Fibroblast of lung (primary cell): ENCODE measurements at places on chromosomes 5 and 9. TPM values are rescaled to one million over a fixed set of nuclear protein-coding genes. Genes with fewer than 3 reads are reported as not detected.

- no peaks in the 10 kb centered on the region for H3K4me1 ChIP-seq
- no peak overlapping the region for H3K4me3 ChIP-seq
- no peak for DNase-seq
These were observed 167.2 kb downstream of the CFAP90 start for GRCh38 chr5:7683753-7684152.

- H3K27me3 ChIP-seq, result no peaks in the 10 kb centered on the region
- no peak overlapping the region for H3K27ac ChIP-seq
- no peak for DNase-seq
- H3K36me3 ChIP-seq, result peaks cover 2% of the 10 kb centered on the region
- no peak overlapping the region for H3K4me3 ChIP-seq
These were observed 43.3 kb downstream of the TLE4 start for GRCh38 chr9:79615038-79615437.

GRCh38 chr5:138212828-138213160 is 329 bp downstream of the CDC23 start:
- H3K4me3 ChIP-seq, result peak overlapping the region; percentile 100
- H3K27me3 ChIP-seq, result no peaks in the 10 kb centered on the region
- no peaks in the 10 kb centered on the region for H3K36me3 ChIP-seq
- peak overlapping the region; percentile 91 for H3K27ac ChIP-seq
- no peak for DNase-seq

RANBP17 gene
- 3.5 and 10.0 TPM in 2 replicates for total RNA-seq

DNA sequence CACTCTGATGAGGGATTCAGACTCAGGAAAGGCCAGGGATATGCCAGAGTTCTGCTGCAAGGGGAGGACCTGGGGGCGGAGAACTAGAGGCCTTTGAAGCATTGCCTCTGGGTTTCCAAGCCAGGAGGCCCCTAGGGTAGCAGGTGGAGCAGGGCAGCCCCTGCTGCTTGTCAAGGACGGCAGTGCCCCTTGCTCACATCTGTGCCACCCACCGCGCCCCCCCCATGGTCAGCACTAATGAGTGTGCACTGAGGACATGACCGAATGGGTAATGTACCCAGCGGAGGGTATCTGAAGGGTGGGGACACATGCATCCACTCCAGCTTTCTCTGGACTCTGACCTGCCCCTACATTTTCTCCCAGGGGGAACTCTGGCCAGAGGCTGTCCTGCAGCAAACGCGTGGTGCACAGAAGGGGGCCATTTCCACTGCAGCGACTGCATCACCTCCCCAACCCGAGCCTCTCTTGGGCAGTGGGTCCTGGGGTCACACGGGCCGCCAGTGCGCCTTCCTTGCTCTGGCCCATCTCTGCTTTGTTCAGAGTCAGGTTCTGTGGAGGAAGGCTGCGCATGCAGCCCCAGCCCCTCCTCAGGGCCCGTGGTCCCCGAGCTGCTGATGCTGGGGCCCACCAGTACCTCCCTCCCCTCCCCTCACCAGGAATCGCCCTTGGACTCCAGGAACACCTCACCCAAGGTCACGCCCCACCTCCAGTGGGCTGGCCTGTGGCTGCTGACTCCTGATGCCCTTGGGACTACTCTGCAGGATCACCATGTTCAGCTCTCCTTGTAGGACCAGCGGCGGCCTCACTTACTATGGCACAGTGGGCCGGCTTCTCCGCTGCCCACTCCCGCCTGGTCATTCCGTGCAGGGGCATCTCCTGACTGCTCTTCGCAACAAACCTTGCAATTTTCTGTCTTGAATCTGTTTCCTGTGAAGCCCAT is 31.2 kb downstream of the STC2 start:
- no peak for DNase-seq
- H3K4me3 ChIP-seq, result no peak overlapping the region
- H3K4me1 ChIP-seq, result peaks cover 4% of the 10 kb centered on the region
- H3K27ac ChIP-seq, result no peak overlapping the region
- H3K36me3 ChIP-seq, result no peaks in the 10 kb centered on the region

DNA sequence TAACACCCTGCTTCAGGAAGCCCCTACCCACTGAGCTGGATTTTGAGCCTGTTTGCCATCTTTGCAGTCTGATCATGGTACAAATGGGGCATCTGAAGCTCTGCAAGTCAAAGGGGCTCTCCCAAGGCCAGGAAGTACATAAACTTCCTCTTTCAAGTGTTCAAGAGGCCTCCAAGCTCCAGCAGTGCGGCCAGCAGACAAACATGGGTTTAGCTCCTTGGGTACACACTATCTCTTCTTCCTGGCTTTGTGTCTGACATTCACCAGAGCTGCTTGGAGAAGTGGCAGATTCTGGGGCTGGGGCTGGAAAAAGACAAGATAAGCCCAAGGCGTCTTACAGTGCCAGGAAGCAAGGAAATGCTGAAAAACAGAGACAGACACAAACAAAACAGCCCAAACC is 34.1 kb downstream of the LAMC3 start:
- peaks cover 3% of the 10 kb centered on the region for H3K27me3 ChIP-seq
- no peaks in the 10 kb centered on the region for H3K4me1 ChIP-seq
- no peaks in the 10 kb centered on the region for H3K36me3 ChIP-seq
- H3K4me3 ChIP-seq, result no peak overlapping the region
- DNase-seq, result no peak
- H3K27ac ChIP-seq, result no peak overlapping the region

GRCh38 chr9:122865300-122865699 is 36.9 kb upstream of the PDCL start:
- no peaks in the 10 kb centered on the region for H3K4me1 ChIP-seq
- H3K27me3 ChIP-seq, result no peaks in the 10 kb centered on the region
- H3K4me3 ChIP-seq, result no peak overlapping the region
- H3K27ac ChIP-seq, result no peak overlapping the region
- peaks cover 1% of the 10 kb centered on the region for H3K36me3 ChIP-seq
- DNase-seq, result no peak

DNA sequence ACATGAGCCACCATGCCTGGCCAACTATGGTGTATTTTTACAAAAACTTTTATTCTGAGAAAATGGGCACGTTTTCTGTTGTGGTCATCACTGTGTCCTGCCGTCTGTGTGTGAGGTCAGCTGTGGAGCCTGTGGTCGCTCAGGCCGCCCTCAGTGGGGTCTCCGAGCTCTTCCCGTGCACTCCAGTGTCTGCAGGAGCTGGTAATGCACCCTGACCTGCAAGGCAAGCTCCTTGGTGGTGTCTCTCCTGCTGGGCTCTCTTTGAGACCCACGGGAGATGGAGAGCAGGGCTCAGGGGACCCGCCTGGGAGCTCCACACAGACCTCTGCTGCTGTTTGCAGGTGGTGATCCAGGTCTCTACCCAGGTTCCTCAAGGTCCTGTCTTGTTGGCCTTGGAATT is 9.6 kb upstream of the AHRR start:
- H3K4me3 ChIP-seq, result no peak overlapping the region
- no peaks in the 10 kb centered on the region for H3K27me3 ChIP-seq
- peaks cover 4% of the 10 kb centered on the region for H3K4me1 ChIP-seq

RNF208 gene
- total RNA-seq, result 0.26 and 0.33 TPM in 2 replicates

- H3K4me1 ChIP-seq, result no peaks in the 10 kb centered on the region
- no peak overlapping the region for H3K4me3 ChIP-seq
- no peaks in the 10 kb centered on the region for H3K36me3 ChIP-seq
- peak; percentile 39 for DNase-seq
- no peak overlapping the region for H3K27ac ChIP-seq
These were observed 94.8 kb upstream of the APC start for GRCh38 chr5:112642885-112643284.

GRCh38 chr9:137956688-137957385 is 79.3 kb downstream of the CACNA1B start:
- H3K27ac ChIP-seq, result no peak overlapping the region
- H3K4me1 ChIP-seq, result no peaks in the 10 kb centered on the region

GRCh38 chr5:120053841-120054240 is 410.3 kb upstream of the PRR16 start:
- no peaks in the 10 kb centered on the region for H3K4me1 ChIP-seq
- no peaks in the 10 kb centered on the region for H3K27me3 ChIP-seq
- no peak overlapping the region for H3K27ac ChIP-seq

DNA sequence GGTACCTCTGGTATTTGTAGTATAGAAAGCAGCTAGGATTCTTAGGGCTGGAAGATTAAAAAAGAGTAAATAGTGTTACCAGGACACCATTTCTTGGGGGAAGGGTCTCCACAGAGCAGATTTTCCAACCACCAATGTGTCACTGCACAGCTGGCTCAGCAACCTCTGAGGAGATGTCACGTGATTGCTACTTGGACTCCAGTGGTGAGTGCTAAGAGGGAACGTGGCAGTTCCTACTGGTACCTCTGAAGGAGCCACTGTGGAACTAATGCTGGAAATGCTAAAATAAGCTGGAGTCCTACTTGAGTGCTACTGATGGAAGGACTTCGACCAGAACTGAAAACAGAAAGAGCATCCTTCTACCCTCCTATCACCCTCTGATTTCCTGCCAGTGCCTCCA is 36.1 kb upstream of the SPDL1 start:
- H3K4me3 ChIP-seq, result no peak overlapping the region
- no peak overlapping the region for H3K27ac ChIP-seq
- peaks cover 2% of the 10 kb centered on the region for H3K4me1 ChIP-seq
- no peaks in the 10 kb centered on the region for H3K27me3 ChIP-seq
- no peaks in the 10 kb centered on the region for H3K36me3 ChIP-seq

GRCh38 chr9:109912726-109913460 is 132.9 kb downstream of the PALM2AKAP2 start:
- no peaks in the 10 kb centered on the region for H3K36me3 ChIP-seq
- peak; percentile 44 for DNase-seq
- H3K4me1 ChIP-seq, result peaks cover 37% of the 10 kb centered on the region
- peak overlapping the region; percentile 96 for H3K27ac ChIP-seq
- no peak overlapping the region for H3K4me3 ChIP-seq

DNA sequence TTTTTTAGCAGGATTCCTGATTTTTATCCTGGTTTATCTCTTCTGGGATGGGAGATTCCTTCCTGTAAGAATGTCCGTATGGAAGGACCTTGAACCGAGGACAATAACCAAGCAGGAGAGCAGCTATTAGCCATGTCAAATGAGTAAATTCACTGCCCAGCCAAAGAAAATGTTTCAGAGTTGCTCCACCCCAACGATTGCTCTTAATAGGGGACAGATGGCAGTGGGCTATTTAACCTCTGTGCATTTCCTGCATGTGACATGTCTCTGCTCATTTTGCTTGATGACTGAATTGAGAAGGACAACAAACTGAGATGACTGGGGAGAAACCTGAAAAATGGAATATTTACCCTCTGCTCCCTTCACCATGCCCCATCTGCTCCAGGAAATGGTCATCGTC is 479.9 kb upstream of the ZNF462 start:
- no peak overlapping the region for H3K27ac ChIP-seq
- no peak overlapping the region for H3K4me3 ChIP-seq
- DNase-seq, result no peak
- no peaks in the 10 kb centered on the region for H3K4me1 ChIP-seq

GRCh38 chr5:6248132-6248531 is 130.2 kb downstream of the MED10 start:
- H3K36me3 ChIP-seq, result no peaks in the 10 kb centered on the region
- H3K4me3 ChIP-seq, result no peak overlapping the region
- no peaks in the 10 kb centered on the region for H3K4me1 ChIP-seq
- no peak for DNase-seq

DNA sequence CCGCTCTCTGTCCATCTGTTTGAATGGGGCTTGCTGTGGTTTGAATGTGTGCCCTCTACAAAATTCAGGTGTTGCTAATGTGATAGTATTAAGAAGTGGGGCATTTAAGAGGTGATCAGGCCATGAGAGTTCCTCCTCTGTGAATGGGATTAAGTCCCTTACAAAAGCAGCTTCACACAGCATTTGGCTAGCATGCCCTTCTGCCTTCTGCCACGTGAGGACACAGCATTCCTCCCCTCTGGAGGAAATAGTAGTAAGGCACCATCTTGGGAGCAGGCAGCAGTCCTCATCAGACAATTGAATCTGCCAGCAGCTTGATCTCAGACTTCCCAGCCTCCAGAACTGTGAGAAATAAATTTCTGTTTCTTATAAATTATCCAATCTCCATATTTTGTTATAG is 540.2 kb downstream of the CSNK1G3 start:
- no peak for DNase-seq
- H3K27me3 ChIP-seq, result no peaks in the 10 kb centered on the region
- no peaks in the 10 kb centered on the region for H3K4me1 ChIP-seq
- no peak overlapping the region for H3K27ac ChIP-seq

GRCh38 chr5:37849641-37850040 is 9.8 kb upstream of the GDNF start:
- H3K4me1 ChIP-seq, result peaks cover 2% of the 10 kb centered on the region
- H3K4me3 ChIP-seq, result no peak overlapping the region
- DNase-seq, result no peak
- peaks cover 2% of the 10 kb centered on the region for H3K27me3 ChIP-seq
- no peak overlapping the region for H3K27ac ChIP-seq

NSMF gene
- total RNA-seq, result 10.8 and 13.4 TPM in 2 replicates

- peaks cover 5% of the 10 kb centered on the region for H3K4me1 ChIP-seq
- peak overlapping the region; percentile 83 for H3K4me3 ChIP-seq
- H3K36me3 ChIP-seq, result no peaks in the 10 kb centered on the region
- no peaks in the 10 kb centered on the region for H3K27me3 ChIP-seq
- no peak overlapping the region for H3K27ac ChIP-seq
These were observed 1.4 kb downstream of the OTULIN start for GRCh38 chr5:14665949-14666348.

DBH gene
- not detected in 2 replicates for total RNA-seq

- DNase-seq, result no peak
- no peaks in the 10 kb centered on the region for H3K4me1 ChIP-seq
- H3K36me3 ChIP-seq, result no peaks in the 10 kb centered on the region
- H3K27ac ChIP-seq, result no peak overlapping the region
- no peak overlapping the region for H3K4me3 ChIP-seq
These were observed 312.1 kb downstream of the CDH12 start for GRCh38 chr5:22541037-22541436.

CMYA5 gene
- 4.1 and 7.8 TPM in 2 replicates for total RNA-seq

GRCh38 chr9:124389146-124389939 is 25.9 kb downstream of the PSMB7 start:
- H3K27ac ChIP-seq, result no peak overlapping the region
- DNase-seq, result no peak
- H3K27me3 ChIP-seq, result no peaks in the 10 kb centered on the region
- no peaks in the 10 kb centered on the region for H3K36me3 ChIP-seq
- peaks cover 35% of the 10 kb centered on the region for H3K4me1 ChIP-seq

CCDC183 gene
- 0.99 and 1.0 TPM in 2 replicates for total RNA-seq

CYLC2 gene
- total RNA-seq, result not detected in 2 replicates

DNA sequence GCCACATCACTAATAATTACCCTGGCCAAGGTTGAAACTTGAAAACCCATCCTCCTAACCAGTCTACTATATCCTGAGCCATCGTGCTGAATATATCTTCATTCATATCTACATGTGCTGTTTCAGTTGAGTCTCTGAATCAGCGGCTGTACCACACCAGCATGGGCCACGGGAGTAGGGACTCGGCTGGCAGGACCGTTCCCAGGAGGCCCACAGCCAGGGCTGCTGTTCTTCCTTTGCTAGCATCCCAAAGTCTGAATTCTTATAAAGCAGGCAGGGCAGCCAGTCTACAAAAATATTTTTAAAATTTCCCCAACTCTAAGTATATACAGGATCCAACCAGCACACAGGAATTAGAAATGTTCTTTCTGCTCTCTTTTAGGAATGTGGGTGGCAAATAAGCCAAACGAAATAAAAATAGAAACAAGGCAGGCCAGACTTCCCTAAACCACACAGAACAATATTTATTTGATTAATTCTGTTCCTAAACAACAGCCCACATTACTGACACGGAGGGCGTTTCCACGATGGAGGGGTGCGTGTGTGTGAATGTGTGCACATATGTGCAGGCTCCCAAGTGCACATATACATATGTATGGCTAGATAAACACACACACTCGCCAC is 42.8 kb upstream of the EQTN start:
- no peaks in the 10 kb centered on the region for H3K4me1 ChIP-seq
- peaks cover 2% of the 10 kb centered on the region for H3K27me3 ChIP-seq
- DNase-seq, result no peak
- no peaks in the 10 kb centered on the region for H3K36me3 ChIP-seq
- H3K4me3 ChIP-seq, result no peak overlapping the region
- H3K27ac ChIP-seq, result no peak overlapping the region

GRCh38 chr5:102498271-102499034 is at the start of gene SLCO6A1:
SLCO6A1 (minus strand) TSS chr5:102499001; CDS start chr5:102498844, 157 bp downstream.
- no peak within 1 kb of the TSS for H3K4me3 ChIP-seq
- no peaks in the 10 kb centered on the region for H3K27me3 ChIP-seq
- no peaks in the 10 kb centered on the region for H3K4me1 ChIP-seq
- DNase-seq, result no peak
- no peak within 1 kb of the TSS for H3K27ac ChIP-seq
